ENCODE measurements at places on chromosomes 12 and 14.

GRCh38 chr14:101072945-101073597, 169.5 kb upstream of the RTL1 start:
- DNase-seq, result no peak

DNA sequence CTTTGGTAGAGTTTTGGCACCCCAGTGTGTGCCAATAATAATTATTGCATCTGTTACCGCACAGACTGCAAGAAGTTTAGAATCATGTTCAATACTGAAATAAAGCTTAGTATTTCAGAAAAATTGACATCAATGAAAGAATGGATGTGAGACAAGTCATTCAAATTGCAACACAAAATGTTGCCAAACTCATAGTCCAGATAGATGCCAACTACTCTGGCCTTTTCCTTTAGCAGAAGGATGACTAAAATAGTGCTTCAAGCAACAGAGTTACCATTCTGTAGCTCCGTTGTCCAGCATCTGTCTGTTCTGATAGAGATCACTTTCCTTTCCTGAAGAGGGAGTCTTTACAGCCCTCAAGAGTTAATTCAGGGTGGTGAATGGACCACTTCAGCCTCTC, 77.5 kb downstream of the LIN7A start:
- no peak for DNase-seq

DNA sequence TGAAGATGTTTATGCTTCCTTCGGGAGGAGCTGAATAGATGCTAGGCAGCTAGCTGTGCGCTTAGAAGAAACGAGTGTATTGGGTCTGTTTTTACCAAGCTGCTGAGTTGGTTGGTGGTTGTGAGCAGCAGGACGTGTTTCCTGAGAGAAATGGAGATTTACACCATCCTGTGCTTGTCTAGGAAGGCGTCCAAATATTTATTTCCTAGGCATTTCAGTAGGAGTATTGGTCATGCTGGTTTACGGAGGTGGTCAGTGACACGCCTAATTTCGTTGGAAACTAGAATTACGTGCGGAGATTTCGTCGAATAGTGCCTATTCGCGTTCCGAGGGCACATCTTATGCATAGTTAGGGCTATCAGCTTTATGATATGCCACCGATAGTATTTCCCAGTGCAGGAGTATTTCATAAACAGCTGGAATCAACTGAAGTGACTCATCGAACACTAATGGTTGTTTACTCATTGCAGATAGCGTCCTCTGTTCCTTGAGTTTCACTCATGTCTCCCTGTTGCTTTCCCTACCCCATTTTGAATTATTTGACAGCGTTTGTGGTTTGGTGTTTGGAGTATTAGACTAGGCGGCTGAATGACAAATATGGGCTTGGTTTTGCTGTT, 780 bp downstream of the TBC1D15 start:
- no peak for DNase-seq

DNA sequence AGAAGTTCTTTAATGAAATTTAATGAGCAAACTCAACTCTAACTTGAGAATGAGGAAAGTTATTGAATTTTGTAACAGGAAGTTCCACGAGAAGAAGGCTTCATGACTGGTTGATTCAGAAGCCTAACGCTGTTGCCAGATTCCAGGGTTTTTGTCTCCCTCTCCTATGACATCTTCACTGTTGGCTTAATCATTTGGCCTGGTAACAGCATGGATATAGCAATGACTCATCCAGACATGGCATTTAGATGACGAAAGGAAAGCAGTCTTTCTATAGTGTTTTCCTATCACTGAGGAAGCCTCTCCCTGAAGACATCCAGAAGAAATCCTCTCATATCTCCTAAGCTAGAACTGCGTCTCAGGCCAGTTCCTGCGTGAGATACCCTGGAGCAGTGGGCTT, 9.4 kb upstream of the KCNA1 start:
- no peak for DNase-seq

DNA sequence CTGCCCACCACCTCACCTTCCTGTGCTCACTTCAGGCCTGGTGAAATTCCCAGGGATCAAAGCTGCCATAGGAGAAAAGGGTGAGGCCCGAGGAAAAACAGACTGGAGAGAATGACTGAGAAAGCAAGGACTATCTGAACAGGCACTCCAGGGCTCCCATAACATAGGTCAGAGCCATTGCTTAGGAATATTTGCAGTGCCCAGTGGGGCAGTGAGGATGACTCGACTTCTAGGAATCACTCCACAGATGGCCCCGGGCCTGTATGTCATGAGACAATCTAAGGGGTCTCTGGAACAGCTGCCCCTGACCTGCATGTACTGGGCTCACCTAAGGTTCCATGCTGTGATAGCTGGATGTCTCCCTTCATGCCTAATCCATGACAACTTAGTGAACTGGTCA, 51.6 kb downstream of the GPHB5 start:
- no peak for DNase-seq

DNA sequence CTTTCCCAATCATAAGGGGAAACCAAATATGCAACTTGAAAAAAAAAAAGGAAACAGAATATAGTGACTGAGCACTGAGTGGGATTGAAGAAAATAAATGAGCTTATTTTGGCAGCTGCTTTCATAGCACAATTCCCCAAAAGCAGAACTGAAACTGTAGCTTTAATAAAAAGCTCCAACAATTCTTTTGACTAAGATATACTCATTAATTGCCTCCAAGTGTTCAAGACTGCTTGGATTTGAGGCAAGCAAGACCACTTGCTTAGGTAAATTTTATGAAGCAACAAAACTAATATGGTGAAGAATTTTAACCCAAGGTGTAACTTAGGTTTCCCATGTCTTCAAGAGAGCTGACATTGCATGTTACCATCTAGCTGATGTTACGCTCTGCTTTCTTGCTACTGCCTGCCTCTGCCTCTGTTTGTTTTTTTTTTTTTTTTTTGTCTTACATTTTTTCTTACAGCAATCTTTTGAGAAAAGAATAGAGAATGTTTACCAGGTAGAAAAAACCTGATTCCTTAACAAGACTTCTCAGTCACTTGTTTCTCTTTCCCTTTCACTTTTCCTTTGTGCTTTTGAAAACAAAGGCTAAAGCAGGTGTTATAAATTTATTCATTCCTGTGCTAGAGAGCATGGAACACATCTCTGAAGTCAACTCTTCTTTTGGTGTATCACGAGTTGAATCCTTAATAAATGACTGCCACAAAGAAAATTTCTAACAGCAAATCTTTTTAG, 134.4 kb downstream of the BCAT1 start:
- DNase-seq, result no peak

DNA sequence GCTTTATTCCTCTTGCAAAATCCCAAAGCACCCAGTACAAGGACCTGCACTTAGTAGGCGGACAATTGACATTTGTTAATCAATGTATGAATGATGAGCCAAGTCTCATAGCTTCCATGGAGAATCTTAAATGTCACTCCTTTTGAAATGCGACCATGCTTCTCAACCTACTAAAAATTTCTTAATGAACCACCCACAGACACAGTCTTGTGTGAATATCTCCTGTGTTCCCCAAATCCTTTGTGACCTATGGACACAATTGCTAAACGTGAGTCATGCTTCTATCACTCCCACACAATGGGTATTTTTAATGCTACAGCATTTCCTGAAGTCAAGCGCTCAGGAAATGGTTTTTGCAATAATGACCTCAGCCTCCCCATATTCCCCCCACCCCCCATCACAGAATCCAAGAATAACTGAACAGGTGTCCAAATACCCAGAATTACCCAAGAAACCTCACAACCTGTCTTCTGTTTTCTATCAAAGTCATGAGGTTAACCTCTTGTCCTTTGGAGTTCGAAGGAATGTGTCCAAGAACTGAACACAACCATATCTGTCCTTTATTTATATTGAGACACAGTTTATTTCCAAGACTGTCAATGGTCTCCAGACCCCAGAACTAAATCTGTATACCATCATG, 163.6 kb upstream of the PLEKHG7 start:
- no peak for DNase-seq
